ENCODE measurements at places on chromosomes 12 and 14.

DNA sequence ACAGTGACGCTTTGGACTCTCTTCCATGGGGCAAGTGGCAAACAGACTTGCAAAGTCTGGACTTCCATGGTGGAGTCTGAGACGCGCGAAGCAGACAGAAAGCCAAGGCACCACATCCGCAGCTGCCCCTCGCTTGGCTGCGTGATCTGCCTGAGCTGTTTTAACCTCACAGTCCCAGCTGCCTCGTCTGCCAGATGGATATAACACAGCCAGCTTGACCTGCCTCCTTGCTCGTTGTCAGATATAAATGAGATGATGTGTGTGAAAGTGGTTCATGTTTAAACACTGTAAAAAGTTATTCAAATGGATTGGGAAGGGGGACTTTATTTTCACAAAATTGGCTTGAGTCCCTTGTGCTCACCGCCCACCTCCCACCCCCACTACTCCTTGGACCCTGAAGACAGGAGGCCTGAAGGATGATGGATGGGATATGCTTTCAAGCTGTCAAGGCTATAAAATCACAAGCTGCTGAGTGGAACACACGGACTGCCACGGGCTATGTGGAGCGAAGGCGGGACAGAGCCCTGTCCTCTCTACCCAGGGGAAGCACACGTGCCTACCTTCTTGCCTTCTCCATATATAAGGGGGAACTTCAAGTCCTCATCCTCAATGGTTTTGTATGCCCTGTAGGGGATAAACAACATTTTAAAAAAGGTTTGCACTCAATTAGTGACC, 226.9 kb downstream of the MON2 start:
- no peak for DNase-seq

DNA sequence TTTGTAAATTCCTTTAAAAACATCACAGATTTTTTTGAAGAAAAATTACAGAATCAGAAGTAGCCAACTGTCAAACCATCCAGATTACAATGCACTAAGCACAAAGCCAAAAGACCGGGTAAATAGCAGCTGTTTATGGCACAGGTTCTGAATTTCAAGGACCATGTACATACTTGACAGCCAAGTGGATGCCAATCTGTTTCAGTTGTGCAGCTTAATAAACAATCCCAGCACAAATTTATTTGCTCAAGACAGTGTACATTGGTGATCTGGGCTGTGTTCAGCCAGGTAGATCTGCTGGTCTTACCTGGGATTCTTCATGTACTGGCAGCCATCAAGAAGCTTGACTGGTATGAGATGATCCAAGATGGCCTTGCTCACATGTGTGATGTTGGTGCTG, 229.8 kb upstream of the FLRT2 start:
- no peak for DNase-seq

DNA sequence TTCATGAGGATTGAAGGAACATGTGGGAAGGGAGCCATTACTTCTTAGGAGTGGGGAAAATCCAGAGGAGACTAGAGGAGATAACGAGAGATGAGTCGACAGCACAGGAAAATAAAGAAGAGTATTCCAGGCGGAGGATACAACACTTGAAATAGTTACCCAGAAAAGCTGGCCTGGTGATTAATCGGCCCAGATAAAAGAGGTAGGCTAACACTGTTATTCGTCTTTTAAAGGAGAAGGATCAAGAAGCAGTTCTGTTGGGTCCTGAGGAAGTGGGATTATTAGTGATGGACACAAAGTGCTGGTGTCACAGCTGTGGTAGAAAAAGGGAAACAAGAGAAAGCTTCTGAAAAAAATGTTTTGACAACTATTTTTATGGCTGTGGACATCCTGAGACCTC, 425.3 kb downstream of the ZFP36L1 start:
- no peak for DNase-seq

GRCh38 chr14:57319636-57320192, 50.9 kb downstream of the AP5M1 start:
- no peak for DNase-seq

DNA sequence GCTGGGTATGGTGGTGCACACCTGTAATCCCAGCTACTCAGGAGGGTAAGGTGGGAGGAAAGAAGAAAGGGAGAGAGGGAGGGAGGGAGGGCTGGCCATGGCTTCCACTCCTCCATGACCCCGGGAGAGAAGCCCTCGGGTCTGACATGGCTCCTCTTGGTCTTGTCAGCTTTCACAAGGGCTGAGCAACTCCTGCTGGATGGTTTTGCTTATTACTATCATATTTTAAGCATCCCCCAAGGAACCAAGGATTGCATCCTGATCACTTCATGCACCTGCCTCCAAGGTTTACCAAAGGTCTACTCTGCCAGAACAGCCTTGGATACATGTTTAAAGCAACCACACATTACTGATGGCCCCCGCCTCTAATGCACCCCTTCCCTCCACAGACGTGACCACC, 28.0 kb upstream of the NCOR2 start:
- DNase-seq, result no peak

DNA sequence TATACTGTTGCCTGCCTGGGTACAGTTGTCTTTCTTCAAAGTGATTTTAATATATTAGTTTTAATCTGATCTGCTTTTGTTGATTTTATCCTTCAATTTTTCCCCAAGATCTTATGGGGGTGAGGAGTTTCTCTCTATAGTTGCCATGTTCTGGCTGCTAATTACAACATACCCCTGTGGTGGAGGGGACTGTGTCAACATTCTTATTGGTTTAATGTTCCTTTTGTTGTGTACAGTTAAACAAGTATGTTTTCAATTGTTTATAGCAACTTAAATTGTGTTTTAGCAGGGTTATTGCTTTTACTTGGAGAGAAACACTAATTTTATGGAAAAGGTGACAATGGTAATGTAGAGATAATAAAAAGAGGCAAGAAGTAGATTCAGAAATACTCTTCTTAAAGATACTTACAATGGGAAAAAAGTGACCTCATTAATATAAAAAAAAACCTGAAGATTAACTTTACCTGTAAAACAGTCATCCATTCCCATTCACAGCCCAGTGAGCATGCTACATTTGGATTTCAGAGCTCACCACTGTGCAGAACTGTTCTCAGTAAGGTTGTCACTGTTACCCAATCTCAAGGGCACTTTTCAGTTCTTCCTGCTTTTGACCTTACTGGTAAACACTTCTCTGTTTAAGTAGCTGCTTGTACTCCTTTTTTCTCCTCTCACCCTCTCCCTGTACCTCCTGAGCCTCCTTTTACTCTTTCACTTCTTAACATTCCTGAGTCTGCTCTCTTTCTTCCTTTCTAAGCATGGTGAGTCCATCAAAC, 8.1 kb upstream of the LRRK2 start:
- no peak for DNase-seq

DNA sequence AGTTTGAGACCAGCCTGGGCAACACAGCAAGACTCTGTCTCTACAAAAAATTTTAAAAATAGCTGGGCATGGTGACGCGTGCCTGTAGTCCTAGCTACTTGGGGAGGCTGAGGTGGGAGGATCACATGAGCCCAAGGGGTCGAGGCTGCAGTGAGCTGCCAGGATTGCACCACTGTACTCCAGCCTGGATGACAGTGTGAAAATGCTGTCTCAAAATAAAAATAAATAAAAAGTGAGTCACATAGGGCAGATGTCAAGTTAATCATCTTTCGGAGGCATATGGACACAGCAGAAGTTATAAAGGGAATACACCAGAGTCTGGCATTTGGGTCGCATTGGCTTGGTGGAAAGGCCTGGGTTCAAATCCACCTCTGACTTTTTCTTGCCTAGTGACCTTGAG, 92.7 kb downstream of the PHETA1 start:
- no peak for DNase-seq

DNA sequence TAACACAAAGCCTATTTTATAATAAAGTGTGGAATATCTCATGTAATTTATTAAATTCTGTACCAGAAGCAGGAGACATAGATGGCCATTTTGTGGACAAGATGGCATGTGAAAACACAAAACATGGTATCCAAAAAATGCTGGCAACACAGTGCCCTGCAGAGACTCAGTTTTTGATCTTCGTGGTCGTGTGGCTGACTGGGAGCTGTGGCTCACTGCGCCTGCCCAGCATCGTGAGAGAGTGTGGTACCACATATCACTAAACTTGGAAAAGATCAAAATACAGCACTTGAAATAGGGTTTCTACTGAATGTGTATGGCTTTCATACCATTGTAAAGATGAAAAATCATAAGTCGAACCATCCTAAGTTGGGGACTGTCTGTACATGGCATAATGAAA, 43.0 kb upstream of the MANSC4 start:
- DNase-seq, result no peak

- no peak for DNase-seq
Measured at GRCh38 chr14:67482231-67483164, 6.0 kb downstream of the TMEM229B start.

DNA sequence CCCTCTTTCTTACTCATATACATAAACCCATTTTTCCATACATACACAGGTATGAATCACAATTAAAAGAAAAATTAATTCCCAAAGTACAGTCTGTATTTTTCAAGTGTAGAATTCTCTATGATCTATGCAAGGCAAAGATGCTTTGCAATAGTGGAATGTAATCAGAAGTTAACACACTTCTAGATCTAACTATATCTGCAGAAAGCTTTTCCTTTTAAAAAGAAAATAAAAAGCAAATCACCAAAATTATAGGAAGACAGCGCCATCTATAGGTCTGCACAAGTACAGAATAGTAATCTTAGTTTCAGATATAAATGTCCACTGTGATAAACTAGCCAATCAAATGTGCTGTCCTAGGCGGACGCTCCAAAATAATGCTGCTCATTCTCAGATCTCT, 22.0 kb downstream of the SLC25A21 start:
- peak; percentile 41 for DNase-seq

- DNase-seq, result no peak
Measured at GRCh38 chr12:90250042-90250441, 541.4 kb upstream of the ATP2B1 start.

GRCh38 chr12:54388237-54389133, 4.0 kb upstream of the ZNF385A start:
- DNase-seq, result no peak

- no peak for DNase-seq
Measured at GRCh38 chr14:21539189-21539940, 13.2 kb upstream of the SALL2 start.

DNA sequence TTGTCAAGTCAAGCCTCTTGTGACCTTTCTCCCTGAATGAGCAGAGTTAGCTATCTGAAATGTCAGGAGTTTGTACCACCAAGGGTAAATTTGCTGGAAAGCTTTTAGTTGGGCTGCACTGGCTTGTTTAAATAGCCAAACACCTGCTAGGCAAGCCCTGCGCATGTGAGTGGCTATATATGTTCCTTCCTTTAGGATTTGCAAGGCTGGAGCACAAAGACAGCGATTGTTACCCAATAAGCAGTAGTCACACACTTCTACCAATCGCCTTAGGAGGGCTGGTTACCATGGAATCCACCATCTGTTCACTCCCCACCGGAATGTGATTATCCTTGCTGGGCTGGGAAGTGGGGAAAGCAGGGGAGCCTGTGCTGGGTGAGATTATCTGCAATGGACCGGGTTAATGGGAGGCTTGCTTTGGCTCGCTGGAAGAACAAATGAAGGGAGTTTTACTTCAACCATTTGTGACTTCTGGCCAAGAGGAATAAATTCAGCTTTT, 102.5 kb downstream of the FGD4 start:
- DNase-seq, result peak; percentile 91

DNA sequence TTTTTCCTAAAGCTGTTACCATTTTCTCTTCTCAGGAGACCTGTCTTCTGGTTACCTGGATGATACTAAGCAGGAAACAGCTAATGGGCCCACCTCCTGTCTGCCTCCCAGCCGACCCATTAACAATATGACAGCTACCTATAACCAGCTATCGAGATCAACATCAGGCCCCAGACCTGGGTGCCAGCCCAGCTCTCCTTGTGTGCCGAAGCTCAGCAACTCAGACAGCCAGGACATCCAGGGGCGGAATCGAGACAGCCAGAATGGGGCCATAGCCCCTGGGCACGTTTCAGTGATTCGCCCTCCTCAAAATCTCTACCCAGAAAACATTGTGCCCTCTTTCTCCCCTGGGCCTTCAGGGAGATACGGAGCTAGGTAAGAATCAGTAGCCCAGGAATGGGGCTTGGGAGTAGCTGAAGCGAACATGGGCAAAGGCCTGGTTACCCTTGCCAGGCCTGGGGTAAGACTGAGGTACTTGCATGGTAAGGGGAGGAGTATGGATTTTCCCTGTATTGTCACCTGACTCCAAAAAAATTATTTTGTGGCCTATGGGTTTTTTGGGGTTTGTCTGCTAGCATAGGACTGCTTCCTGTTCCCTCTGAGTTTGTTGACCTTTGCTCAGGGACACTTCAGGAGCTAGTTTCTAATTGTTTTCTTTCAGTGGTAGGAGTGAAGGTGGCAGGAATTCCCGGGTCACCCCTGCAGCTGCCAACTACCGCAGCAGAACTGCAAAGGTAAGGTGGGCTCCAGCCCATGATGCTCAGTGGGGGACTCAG, 26.6 kb downstream of the TRAFD1 start:
- peak; percentile 6 for DNase-seq

DNA sequence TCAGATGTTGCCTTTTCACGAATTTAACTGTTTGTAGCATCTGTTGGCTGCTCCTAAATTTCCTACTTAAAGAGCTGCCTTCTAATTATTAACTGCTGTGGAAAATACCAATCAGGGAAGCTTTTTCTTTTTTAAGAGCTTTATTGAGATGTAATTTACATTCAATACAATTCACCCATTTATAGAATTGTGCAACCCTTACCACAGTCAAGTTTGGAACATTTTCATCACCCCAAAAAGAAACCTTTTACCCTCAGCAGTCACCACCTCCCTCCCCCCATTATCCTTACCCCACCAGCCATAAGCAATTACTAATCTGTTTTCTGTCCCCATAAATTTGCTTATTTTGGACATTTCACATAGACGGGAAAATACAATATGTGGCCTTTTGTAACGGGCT, 1.4 kb downstream of the PCNX4 start:
- no peak for DNase-seq

DNA sequence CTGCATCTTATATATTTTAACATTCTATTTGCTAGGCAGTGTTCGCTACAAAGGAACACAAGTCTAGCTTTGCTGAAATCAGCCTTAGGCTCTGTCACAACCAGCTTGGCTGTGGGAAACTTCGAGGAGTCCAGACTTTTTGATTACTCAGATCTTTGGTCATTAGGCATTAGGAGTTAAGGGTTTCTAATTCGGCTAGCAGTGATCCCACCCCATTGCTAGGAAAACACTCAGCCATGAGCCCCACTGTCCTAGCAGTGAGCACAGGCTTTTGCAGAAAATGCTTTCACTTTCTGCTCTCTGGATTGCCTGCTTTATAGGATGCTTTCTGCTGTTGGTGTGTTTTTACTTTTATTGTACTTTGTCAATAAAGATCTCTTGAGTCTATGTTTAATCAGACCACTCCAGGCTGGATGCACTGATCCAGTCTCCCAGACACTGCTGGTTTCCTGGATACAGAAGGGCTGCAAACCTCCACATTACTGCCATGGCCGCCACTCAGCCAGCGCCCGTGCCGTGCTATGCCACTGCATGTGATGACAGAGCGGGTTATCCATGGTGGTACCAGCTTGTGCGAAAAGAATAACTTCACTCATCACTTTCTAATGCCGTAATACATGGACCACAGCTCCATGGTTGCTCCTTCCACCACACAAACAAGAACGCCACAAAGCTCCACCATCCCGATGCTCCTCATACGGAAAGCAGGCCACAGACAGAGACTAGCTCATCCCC, 41.0 kb upstream of the PYGL start:
- no peak for DNase-seq

Measured in D341Med (cell line).